ENCODE measurements at places on chromosomes 5 and 9.

GRCh38 chr9:91130796-91131318 lies 230.9 kb downstream of the AUH start:
- no peak for DNase-seq

DNA sequence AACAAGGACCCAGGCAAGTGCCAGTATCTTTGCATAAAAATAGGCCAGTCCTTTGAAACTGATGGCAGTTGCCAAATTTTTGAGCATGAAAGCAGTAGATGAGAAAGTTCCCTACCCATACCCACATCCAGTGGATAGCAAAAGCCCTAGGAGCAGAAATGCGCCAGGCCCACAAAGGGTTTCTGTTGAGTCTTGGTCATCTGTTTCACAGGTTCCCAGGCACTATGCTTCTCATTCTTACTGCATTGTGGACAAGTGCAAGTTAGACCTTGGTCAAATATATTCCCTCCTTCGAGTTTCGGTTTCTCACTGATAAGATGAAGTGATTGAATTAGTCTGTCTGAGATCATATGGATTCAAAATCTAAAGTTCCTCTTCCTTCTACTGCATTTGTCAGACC lies 152.3 kb downstream of the NR3C1 start:
- no peak for DNase-seq

DNA sequence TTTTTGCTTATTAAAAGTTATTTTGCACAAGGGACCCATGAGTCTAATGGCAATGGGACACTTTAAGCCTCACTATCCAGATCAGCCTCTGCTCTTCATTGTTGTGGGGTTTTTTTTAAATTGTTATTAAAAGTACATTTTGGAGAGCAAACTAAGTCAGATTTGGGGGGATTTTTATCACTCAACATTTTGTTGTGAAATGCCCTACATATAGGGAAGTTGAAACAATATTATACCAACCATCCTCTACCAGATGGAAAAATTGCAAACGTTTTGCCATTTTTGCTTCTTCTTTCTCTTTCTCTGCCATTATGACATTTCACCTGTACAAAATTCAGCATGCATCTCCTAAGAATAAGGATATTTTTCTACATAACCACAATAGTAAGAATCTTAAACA lies 75.3 kb downstream of the SLC1A3 start:
- peak; percentile 19 for DNase-seq

- no peak for DNase-seq
Observed at GRCh38 chr5:31911291-31912265, 262.5 kb downstream of the GOLPH3 start.

GRCh38 chr9:97502222-97502983 lies 937 bp downstream of the TMOD1 start:
- DNase-seq: peak; percentile 40

GRCh38 chr5:135440916-135441315 lies 6.2 kb downstream of the DCANP1 start:
- no peak for DNase-seq

DNA sequence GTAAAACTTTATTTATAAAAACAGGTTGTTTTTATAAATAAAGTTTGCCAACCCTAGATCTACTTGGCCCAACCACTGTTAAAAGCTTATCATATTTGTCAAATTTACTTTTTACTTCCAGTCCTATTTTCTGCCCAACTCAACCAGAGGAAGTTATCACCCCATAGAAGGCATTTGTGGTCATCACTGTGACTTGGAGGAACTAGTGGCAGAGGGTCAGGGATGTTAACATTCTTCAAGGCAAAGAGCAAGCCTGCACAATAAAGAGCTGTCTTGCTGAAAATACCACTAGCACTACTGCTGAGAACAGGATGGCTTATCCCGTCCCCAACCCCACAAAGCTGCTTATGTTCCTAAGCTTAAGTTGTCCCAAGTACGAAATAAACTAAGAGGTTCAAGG lies 22.3 kb downstream of the TTC33 start:
- DNase-seq: peak; percentile 66

GRCh38 chr9:116391306-116391900 lies 237.8 kb downstream of the PAPPA start:
- DNase-seq: no peak

GRCh38 chr5:170226661-170227060 lies 6.1 kb upstream of the C5orf58 start:
- DNase-seq: no peak

GRCh38 chr5:88203981-88204750 lies 64.5 kb downstream of the TMEM161B start:
- DNase-seq: no peak

GRCh38 chr9:130555968-130556367 lies 23.4 kb upstream of the FUBP3 start:
- no peak for DNase-seq

DNA sequence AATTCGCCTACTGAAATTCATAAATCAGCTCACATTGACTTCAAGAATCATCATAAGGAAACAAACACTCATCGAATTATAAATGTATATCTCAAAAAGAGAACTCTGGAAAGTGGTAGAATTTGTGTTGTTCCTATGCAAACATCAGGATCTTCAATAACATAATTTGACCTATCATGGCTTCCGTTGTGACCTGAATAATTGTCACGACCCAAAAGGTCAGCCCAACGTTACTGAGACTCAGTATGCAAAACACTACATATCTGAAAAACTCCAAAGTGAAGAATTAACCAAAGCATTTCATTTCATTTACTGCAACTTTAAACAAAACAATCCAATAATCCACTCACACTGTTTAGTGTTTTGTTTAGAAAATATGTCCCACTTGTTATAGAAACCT lies 1.2 kb downstream of the RAPGEF6 start:
- DNase-seq: peak; percentile 49

DNA sequence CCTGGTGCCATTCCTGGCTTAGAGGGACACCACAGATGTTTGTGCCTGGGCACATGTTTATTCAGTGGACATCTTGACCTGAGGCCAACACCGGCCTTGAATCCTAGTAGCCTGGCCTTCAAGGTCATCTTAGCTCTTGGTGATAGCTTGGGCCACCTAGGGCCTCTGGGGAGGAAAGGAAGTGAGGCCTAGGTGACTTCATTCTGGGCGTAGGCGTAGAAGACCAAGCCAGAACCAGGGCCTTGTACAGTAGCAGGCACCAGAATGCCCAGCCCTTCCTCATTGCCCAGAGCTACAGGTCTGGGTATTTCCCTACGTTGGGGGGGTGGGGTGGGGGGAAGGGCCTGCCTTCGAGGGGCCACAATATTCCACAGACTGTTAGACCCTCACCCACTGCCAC lies 33.8 kb downstream of the WNK2 start:
- no peak for DNase-seq

DNA sequence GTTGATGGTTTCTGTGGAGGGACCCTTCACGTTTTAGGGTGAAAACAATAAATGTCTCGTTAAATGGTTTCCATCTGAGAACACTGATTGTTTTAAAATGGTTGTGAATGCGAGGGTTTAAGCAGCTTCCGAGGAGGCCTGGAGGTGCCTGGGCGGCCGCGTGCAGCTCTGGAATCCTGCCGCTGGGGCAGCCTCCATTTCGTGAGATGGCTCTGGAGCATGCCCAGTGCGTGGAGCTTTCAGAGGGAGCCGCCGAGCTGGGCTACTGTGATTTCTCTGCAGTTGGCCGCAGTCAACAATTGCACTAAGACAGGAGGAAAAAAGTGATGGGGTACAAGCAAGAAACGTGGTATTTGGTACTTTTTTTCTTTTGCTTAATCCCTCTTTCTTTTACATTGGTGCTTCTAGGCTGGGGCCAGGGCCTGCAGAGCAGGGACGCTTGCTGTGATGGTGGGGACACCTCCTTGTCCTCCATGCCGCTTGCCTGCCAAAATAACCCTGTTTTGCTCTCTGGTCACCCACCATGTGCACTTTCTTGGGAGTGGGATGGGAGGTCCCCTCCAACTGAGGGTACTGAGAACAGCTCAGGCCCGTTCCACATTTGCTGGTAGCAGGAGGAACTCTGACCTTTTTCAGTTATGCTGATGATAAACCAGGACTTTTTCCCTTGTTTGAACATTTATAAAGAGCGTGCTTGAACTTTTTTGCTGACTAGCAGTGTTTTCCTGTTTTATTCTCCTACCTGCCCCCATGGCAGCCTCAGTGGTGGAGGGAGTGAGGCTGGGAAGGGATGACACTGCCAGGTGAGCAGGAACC lies 47.1 kb downstream of the EHMT1 start:
- no peak for DNase-seq

- DNase-seq: no peak
Observed at GRCh38 chr5:23675456-23675855, 168.0 kb downstream of the PRDM9 start.

DNA sequence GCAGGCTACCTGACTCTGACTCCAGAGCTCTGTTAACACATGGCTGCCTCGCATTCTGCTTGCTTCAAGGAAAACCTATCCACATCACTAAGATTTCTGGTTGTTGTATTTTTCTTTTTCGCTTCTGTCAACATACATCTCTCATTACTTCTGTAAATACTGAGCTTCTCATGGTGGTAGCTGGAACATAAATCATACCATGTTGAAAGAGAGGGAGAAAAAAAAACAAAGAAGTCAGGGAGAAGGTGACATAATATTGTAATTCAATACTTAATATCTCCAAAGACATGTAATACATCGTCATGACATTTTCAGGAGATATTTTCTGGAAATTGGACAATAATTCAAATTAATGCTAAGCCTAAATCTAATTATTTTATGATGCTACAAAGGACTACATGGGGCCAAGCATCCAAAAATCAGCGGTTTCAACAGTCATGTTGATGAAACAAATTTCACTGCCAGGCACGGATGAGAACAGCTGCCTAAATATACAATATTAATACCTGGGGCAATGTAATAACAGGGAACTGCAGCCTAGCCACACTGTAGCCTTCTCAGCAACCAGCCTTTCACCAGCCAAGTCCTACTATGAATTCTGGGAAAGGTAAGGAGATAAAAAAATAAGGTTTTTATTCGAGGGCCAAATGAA lies 332.0 kb downstream of the TRIM32 start:
- DNase-seq: no peak

DNA sequence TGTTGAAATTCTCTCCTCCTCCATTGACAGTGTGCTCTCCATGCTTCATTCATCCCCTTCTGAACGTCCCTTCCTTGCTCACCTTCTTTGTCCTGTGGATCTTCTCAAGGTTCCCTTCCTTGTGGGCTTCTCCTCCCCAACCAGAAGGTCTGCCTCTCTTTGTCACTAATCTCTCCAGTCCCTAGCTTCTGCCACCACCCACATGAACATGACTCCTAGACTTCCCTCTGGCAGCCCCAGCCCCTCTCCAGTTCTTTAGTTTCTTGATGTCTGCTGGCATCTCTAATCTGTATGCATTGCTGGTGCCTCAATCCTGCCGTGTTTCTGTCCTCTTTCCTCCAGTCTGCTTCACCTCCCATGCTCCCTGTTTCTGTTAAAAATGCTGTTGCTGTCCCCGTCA lies 79.3 kb downstream of the ARHGAP26 start:
- no peak for DNase-seq

DNA sequence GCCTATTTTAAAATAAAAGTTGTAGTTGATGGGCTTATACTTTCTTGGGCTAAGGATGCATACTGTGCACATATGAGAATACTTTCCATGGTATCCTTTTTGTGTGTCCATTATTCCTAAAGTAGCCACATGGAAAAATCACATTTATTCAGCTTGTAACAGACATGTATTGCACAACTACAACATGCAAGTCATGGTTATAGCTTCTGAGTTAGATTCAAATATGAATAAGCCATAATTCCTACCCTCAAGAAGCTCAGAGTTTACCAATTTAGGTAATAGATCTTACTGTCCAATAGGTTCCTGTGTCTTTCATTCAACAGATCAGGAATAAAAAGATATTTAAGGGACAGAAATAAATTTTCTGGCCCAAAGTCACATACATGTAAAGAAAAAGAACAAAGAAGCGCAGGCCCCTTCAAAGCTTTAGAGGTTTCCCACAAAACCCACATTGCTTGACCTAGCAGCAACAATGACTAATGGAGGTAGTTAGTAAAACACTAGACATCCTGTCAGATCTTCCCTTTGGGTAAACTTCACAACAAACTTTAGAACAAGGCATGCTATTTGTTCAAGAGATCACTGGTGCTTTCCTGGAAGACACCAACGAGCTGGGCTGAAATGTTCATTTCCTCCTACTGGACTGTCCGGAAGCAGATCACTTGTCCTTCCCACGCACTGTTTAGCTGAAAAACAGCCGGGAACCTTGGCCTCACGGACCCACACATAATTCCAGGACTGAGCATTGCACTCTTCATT lies 78.4 kb upstream of the ITGA1 start:
- DNase-seq: peak; percentile 42

- DNase-seq: no peak
Observed at GRCh38 chr9:10566848-10567247, 46.0 kb downstream of the PTPRD start.

- no peak for DNase-seq
Observed at GRCh38 chr9:136204145-136204805, 653 bp downstream of the LHX3 start.

DNA sequence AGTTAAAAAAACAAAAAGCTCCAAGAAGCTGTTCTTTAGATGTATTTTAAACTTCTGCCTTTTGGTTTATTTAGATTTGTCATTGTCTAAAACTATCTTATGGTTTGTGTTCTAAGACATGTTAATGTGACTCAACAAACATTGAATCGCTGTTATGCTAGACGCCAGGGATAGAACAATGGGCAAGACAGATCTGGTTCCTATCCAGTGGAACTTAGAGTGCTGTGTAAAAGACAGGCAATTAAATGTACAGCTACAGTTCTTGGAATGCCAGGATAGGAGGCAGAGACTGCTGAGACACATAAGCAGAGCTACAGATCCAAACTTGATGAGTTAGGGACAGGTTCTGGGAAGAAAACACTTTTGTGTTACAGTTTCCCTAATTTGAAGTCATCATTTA lies 22.4 kb downstream of the LYRM7 start:
- DNase-seq: no peak

DNA sequence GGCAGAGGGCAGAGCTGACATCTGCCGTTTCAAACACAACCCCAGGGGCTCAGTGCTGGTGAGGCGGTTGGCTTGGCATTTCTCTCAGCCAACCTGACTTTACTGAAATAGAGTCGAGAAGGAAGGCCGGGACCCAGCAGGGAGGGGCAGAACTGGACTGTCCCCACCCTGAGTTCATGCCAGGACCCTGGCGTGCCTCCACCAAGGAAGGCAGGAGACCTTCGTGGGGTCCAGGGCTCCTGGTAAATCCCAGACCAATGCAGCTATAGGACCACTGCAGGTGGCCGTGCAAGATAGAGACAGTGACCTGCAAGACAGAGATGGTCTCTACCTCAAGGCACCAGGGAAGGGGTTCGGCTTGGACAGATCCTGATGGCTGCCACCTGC lies 132.9 kb downstream of the ROR2 start:
- no peak for DNase-seq

DNA sequence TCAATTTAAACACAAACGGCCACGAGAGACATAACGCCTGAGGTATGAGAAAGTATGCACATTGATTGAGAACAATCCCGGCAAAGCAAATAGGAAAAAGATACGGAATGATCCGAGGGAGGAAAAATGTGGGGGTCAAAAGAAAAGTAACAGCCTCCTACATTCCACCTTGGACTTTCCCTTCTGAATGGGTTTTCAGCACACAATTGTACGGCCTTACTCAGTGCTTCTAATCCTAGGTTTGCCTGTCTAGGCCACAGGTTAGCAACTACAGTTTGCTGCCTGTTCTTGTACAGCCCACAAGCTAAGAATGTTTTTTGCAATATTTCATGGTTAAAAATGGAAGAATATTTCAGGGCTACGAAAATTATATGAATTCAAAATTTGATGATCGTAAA lies 46.2 kb upstream of the RNF20 start:
- peak; percentile 38 for DNase-seq

Measured in hematopoietic multipotent progenitor cell treated with erythropoietin and hydrocortisone succinate and interleukin-3 and kit ligand, for 6 days (in vitro differentiated cells).